ENCODE measurements at places on chromosomes 2 and 18.
A peak's percentile ranks its signal among the peaks of the same experiment; 100 is the strongest.

- no peak for DNase-seq
Measured at GRCh38 chr2:32947484-32948143, 861 bp downstream of the LTBP1 start.

DNA sequence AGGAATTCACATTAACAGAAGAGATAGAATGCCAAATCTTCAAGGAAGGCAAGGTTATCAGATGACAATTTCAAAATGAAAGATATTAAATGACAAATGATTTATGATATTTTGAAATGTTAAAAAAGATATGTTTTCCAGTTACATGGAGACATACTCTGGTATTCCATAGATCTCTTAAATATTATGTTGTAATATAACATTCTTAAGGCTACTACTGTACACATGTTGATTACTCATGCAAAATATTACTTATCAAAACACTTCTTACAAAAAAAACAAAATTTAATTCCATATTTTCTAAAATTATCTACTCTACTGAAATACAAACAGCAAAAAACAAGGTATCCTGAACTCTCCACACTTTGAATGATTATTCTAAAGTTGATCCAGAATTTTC lies 22.9 kb downstream of the RTTN start:
- DNase-seq: no peak

DNA sequence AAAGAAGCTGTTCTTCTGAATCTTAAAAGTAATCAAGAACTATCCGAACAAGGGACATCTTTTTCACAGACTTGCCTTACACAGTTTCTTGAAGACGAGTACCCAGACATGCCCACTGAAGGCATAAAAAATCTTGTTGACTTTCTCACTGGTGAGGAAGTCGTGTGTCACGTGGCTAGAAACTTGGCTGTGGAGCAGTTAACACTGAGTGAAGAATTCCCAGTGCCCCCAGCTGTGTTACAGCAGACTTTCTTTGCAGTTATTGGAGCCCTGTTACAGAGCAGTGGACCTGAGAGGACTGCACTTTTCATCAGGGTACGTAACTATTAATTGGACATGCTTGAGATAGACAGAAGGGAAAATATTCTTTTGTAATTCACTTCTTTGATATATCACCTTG lies 2.4 kb downstream of the MRPL44 start:
- DNase-seq: no peak

DNA sequence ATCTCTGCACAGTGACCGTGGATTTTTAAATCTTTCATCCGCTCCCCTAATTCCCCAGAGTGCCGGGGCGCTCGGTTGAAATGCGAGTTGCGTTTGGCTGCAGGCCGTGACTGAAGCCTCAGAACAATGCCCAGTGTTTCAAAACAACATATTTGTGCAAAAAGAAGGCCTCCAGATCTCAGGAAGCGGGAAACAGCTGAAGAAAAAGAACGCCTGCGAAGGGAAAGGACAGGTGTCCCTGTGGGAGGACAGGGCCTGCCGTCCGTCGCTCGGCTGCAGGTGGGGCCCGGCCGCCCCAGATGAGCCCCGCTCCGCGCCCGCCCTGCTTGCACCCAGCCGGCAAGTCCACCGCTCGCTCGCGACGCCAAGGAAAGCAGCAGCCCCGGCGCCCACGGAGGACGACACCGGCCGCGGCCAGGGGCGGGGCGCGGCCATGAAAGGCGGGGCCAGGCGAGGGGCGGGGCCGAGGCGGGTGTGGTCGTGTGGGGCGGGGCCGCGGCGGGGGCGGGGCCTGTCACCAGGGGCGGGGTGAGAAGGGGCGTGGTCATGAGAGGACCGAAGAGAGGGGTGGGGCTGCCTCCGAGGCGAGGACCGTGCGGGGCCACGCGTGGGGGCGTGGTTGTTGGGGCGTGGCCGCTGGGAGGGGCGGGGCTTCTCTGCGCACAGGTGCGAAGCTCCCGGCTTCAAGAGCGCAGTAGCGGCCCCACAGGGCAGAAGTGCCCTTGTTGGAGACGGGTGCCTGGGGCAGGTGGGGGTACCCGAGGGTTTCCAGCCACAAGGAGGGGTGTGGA lies 17.6 kb upstream of the BOK start:
- DNase-seq: peak; percentile 57

- no peak for DNase-seq
Measured at GRCh38 chr2:147110317-147110716, 734.5 kb upstream of the ACVR2A start.

GRCh38 chr2:124580263-124580662 lies 555.2 kb downstream of the CNTNAP5 start:
- DNase-seq: no peak

DNA sequence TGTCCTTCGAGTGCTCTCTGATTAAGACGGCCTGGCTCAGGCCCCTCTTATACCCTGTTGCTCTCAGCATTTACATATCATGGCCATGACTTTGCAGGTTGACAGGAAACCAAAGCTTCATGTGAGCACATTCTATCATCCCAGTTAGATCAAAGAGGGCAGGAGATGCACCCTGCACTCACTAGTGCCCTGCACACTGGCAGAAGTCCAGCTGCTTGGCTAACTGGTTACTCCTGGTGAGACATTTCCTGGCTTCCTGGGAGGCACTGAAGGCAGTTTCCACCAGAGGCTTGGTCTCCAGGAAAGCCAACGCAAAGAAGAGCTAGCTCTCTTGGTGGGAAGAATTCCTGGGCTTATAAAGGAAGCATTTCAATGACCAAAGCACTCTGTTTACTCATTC lies 66.3 kb downstream of the LIPG start:
- DNase-seq: no peak

DNA sequence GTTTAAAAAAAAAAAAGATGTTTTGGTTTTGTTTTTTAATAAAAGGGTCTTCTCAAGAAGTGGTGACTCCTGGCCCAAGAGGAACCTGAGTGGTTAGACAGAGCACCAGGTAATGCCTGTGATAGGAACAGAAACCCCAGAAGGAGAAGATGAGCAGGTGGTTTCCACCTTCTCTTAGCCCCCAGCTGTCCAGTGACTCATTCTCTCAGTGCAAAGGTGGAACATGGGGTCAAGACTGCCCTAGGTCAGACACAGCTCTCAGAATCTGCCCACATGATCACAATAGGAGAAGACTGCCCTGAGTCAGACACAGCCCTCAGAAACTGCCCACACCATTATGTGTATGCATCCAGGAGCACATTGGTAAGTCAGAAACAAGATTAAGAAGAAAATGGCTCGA lies 61.8 kb downstream of the TBC1D8 start:
- DNase-seq: no peak

DNA sequence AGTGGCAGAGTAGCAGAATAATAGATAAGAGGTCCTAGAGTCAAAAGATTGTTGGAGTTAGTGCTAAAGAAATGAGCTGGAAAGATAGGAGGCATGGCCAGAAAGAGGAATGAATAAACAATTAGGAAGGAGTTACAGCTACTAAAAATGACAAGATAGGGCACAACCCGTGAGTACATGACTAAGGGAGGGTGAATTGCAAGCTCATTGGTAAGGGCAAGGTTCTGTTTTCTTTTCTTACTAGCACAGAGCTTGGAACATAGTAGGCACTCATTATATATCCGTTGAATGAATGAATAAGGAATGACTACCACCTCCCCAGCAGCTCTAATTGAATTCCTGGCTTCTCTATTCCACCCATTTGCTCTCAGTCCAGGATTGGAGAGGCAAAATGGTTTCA lies 5.7 kb upstream of the MARCO start:
- no peak for DNase-seq

DNA sequence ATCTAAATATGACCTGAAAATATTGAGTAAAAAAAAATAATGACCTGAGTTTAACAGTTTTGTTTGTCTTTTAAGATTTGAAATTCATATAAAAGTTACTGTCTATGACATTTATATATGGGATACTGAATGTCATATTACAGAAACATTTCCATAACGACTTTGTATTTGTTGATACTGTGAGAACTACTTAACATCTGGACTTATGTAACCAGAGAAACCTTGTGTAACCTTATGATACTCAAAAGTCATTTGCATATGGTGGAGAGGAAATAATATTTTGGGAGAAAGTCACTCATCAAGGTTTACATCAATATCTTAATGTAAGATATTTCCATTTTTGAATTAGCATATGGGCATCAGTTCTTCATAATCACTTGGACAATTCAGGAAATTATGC lies 12.6 kb downstream of the MFSD6 start:
- no peak for DNase-seq

DNA sequence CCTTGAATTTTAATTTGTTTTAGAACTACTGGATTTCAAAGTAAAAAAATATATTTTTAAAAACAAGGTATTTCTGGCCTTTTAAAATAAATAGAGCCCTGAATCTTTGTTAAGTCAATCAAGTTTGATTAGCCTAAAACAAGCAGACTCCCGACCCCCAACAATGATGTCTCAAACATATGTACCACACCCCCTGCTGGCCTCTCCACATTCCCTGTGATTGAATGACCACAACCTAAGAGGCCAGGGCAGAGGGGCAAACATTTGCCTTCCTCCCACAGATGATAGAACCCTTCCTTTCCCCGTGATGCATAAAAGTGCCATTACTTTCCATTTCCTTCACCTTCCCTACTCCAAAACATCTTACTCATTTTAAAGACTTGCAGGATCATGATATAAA lies 130.9 kb downstream of the STK39 start:
- DNase-seq: no peak

DNA sequence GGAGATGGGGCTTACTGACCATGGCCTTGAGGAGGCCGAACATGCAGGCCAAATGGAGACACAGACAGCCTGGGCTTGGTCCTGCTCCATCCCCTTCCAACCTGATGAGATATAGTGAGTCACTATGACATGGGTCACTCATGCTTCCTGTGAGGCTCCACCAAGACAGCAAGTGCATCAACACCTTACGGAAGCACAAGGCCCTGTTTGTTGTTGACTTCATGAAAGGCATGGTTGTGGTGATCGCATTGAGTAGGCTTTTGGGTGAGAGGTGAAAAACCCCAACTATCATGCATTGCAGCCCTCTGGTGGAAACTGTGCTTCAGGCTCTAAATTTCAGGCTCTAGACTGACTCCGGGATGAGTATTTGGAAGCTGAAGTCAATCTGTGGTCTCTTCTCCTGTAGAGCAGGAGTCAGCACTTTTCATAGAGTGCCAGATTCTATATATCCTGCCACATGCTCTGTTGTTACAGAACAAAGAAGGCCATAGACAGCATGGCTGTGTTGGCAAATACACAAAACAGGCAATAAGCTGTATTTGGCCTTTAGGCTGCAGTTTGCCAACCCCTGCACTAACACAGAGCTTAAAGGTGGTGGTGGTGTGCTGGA lies 10.1 kb downstream of the IL37 start:
- DNase-seq: no peak

GRCh38 chr18:78271790-78272189 lies 707.8 kb upstream of the SALL3 start:
- DNase-seq: no peak

DNA sequence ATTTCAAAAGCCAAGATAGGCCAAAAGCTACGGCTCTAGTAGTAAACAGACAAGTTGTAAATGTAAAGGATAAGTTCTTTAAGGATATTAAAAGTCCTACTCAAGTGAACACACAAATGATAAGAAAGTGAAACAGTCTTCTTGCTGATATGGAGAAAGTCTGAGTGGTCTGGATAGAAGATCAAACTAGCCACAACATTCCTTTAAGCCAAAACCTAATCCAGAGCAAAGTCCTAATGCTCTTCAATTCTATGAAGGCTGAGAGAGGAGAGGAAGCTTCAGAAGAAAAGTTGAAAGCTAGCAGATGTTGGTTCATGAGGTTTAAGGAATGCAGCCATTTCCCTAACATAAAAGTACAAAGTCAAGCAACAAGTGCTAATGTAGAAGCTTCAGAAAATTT lies 111.7 kb upstream of the ZEB2 start:
- no peak for DNase-seq

DNA sequence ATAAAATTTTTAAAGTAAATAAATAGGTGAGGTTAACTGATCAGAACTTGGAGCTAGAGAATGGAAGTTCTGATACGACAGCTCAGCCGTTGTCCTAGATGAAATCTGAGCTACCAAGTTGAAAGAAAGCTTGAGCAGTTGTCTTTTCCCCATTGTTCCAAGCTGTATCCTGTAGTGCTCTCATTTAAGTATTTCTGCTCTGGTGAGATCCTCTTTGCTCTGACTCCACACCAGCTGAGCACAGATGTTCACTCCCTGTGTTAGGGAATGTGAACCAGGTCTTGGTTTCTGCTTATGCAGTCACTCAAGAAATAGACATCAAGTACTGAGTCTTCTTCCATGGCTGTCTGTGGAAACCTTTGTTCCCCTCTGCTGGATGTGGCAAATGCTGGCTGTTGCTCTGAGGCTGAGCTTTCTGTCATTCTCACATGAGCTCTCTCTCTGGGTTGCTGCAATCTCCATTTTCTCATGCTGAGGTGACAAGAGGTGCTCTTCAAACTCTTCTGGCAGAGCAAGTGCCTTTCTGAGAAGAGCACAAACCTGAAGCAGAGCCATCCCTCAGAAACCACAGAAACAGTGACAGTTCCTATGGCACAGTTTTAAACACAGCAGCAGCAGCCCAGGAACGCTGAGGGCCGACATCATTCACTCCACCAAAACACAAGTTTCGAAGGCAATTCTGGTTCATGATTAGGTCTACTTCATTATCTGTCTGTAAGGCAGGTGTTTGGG lies 194.1 kb downstream of the SP3 start:
- DNase-seq: no peak

DNA sequence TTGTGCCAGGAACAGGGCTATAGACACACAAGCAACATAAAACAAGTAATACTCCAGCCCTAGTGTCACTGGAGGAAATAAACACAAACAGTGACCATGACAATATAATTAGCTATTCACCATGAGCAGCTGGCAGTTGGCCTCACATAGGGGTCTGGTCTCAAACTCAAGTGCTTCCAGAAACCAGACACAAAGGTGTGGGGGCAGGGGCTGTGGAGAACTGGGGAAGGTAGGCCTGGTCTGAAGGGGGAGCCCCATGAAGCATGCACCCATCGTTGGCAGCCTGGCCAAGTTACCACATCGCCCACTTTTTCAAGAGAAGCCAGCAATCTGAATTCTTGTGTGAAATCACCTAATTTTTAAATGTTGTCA lies 49.5 kb upstream of the SP3 start:
- no peak for DNase-seq

GRCh38 chr2:88099798-88100488 lies 27.9 kb downstream of the FABP1 start:
- no peak for DNase-seq

DNA sequence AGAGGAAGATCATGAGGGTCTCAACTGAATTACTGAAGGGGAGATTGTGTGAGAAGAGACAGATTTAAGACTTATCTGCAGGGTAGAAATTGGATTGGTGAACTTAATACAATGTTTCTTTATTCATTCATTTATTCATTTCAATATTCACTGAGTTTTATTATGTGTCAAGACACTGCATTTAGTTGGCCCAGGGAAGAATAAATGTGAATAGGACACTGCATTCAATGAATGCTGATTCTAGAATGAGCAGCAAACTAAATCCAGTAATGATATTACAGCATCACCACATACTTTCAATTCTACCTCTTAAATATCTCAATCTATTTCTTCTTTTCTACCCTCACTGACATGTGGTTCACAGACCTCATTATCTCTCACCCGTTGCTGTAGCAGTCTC lies 149.0 kb upstream of the TACR1 start:
- DNase-seq: no peak

DNA sequence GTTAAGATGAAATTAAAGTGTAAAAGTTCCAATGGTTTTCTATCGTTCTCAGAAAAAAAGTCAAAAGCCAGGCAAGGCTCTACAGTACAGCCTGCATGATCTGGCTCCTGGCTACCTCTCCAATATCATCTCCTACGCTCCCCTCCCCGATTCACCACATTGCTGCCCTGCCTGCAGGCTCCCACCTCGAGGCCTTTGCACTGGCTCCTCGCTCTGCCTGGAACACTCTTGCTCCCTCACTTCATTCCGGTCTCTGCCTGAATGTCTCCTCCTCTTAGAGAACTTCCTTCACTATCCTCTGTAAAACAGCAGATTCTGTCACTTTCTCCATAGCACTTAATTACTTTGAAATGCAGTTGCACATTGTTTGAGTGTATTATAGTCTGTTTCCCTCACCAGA lies 72.5 kb downstream of the KLF7 start:
- no peak for DNase-seq
